ENCODE measurements at places on chromosomes 13 and 19. TPM values are rescaled to one million over a fixed set of nuclear protein-coding genes. Genes with fewer than 3 reads are reported as not detected.

CBLC gene
- total RNA-seq, result 18.1 TPM

LILRA1 gene
- total RNA-seq, result 1.8 TPM

DNA sequence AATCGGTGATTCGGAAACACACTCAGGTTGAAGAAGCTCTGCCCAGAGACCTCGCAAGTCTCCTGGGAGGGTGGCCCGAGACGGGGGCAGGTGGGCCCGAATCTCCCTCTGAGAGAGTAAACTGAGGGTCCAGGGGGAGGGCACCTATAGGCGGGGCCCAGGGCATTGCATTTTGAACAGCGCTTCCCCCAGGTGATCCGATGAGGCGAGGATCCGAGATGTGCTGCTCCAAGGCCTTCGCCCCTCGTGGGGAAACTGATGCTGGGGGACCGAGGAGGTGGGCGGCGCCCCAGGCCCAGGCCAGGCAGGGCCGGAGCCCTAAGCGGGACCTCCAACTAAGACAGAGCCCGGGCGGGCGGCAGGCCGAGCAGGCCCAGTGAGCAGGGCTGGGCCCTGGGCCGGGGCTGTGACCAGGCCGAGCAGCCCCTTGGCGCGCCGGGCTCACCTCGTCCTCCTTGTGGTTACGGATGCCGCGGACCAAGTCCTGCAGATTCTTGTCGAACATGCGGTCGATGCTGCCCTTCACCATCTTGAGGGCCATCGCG lies 500 bp downstream of the AP3D1 start:
- DNase-seq, result no peak
- H3K27me3 ChIP-seq, result no peaks in the 10 kb centered on the region
- peak overlapping the region; percentile 93 for H3K27ac ChIP-seq

GRCh38 chr13:99630269-99630898 lies 129.1 kb downstream of the TM9SF2 start:
- no peaks in the 10 kb centered on the region for H3K4me1 ChIP-seq
- H3K27me3 ChIP-seq, result no peaks in the 10 kb centered on the region
- no peaks in the 10 kb centered on the region for H3K36me3 ChIP-seq

KIR3DL1 gene
- not detected for total RNA-seq

DNA sequence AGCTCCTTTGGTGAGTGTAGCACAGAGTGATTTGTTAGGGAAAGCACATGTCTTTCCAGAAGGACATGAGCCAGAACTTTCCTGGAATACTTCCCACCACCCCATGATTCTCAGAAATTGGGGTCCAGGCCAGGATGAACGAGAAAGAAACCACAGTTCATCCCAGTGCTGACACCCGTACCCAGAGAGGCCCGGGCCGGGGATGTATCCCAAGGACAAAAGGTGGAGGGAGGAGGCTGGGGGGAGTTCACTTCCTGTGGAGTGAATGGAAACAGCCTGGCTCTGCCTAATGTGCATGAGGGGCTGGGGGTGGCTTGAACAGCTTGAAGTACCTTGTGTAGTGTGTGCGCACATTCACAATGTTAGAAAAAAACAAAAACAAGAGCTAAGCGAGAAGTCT lies 47.5 kb downstream of the CDADC1 start:
- H3K4me3 ChIP-seq, result no peak overlapping the region
- peaks cover 5% of the 10 kb centered on the region for H3K4me1 ChIP-seq
- no peaks in the 10 kb centered on the region for H3K36me3 ChIP-seq

DNA sequence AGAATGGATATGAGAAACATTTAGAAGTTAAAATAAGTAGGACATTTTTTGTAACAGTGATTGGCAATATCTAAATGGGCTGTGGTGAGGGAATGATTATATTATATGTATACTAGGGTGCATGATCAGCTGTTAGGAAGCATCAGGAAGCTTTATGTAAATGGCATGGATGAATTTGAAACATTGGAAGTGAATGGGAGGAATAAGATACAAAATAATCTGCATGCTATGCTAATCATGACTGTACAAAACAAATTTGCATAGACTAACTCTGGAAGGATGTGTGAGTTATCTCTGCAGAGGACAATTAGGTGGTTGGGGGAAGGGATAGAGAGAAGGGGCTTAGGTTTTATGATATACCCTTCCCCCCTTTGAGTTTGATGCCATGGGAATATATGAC lies 156.5 kb downstream of the MTUS2 start:
- no peaks in the 10 kb centered on the region for H3K36me3 ChIP-seq
- DNase-seq, result no peak
- no peak overlapping the region for H3K27ac ChIP-seq
- no peaks in the 10 kb centered on the region for H3K4me1 ChIP-seq
- H3K4me3 ChIP-seq, result no peak overlapping the region
- no peaks in the 10 kb centered on the region for H3K27me3 ChIP-seq

Data from breast epithelium (tissue), 4 donors.